Nephron progenitor cell (in vitro differentiated cells): ENCODE measurements at places on chromosomes 3 and 15.

- no peak for DNase-seq
- H3K27me3 ChIP-seq: no peaks in the 10 kb centered on the region
- peaks cover 22% of the 10 kb centered on the region for H3K4me1 ChIP-seq
Observed at GRCh38 chr3:87541723-87542122, 265.3 kb upstream of the POU1F1 start.

DNA sequence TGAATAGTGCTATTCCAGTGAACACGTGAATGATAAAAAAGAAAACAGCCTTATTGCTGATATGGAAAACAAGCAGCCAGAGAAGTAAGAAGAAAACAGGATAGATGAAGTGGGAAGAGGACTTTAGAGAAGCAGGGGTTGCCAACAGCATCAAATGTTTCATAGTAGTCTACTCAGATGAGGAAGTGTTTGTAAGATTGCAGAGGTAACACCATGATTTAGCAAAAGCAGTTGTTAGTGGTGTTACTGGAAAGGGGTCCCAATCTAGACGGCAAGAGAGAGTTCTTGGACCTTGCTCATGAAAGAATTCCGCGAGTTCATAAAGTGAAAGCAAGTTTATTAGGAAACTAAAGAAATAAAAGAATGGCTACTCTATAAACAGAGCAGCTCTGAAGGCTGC lies 108.8 kb upstream of the MCTP2 start:
- H3K4me3 ChIP-seq: no peak overlapping the region
- H3K27me3 ChIP-seq: peaks cover 4% of the 10 kb centered on the region
- peaks cover 10% of the 10 kb centered on the region for H3K4me1 ChIP-seq
- no peak overlapping the region for H3K27ac ChIP-seq
- DNase-seq: no peak

DNA sequence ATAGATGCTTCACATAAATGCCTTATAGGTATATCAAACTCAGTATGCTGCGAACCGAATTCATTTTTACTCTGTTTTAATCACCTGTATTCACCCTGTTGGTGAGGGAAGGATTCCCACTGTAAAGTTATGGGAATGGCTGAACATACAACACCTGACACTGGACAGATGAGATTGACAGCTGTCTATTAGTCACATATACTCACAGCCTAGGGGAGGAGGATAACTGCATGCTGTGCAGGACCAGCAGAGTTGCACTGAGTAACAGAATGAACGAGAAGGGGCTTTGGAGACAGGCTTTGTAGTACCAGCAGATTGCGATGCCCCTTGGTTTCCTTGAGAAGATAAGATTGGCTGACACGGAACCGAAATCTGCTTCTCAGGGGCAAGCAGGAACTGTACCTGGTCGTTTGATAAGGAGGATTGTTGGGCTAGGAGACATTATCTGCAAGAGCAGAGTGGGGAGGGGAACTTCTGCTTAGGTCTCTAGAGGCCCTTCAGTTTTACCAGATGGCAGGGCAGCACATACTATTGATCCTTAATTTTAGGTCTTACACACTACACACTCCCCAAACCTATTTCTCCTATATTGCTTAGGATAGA lies 43.5 kb upstream of the SLC22A13 start:
- no peak for DNase-seq
- H3K36me3 ChIP-seq: peaks cover 46% of the 10 kb centered on the region
- H3K27me3 ChIP-seq: no peaks in the 10 kb centered on the region

DNA sequence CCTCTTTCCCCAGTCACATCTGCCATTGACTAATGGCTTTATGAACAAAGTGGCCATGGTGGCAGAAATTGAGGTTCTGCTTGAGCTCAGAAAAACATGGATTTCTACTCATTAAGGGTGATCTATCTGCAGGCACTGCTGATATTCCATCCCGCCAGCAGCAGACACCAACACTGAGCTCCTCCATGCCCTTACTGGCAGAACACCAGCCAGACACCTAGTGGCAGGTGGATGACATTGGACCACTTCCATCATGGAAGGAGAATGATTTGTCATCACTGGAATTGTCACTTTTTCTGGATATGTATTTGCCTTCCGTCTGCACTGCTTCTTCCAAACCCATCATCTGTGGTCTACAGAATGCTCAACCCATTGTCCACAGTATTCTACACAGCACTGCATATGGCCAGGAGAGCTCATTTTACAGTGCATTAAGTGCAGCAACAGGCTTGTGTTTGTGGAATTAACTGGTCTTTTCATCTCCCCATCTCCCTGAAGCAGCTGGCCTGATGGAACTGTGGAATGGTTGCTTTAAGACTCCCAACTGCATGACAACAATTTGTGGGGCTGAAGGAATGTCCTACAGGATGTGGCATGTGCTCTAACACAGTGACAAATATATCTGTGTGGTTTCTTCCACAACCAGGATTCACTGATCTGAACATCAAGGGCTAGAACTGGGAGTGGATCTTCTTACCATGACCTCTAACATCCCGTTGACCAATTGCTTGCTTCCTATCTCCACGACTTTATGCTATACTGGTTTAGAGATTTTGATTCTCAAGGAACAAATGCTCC lies 103.4 kb downstream of the WNT7A start:
- DNase-seq: no peak
- H3K4me3 ChIP-seq: no peak overlapping the region
- H3K27me3 ChIP-seq: peaks cover 17% of the 10 kb centered on the region
- H3K4me1 ChIP-seq: peaks cover 23% of the 10 kb centered on the region
- no peak overlapping the region for H3K27ac ChIP-seq
- H3K36me3 ChIP-seq: no peaks in the 10 kb centered on the region

DNA sequence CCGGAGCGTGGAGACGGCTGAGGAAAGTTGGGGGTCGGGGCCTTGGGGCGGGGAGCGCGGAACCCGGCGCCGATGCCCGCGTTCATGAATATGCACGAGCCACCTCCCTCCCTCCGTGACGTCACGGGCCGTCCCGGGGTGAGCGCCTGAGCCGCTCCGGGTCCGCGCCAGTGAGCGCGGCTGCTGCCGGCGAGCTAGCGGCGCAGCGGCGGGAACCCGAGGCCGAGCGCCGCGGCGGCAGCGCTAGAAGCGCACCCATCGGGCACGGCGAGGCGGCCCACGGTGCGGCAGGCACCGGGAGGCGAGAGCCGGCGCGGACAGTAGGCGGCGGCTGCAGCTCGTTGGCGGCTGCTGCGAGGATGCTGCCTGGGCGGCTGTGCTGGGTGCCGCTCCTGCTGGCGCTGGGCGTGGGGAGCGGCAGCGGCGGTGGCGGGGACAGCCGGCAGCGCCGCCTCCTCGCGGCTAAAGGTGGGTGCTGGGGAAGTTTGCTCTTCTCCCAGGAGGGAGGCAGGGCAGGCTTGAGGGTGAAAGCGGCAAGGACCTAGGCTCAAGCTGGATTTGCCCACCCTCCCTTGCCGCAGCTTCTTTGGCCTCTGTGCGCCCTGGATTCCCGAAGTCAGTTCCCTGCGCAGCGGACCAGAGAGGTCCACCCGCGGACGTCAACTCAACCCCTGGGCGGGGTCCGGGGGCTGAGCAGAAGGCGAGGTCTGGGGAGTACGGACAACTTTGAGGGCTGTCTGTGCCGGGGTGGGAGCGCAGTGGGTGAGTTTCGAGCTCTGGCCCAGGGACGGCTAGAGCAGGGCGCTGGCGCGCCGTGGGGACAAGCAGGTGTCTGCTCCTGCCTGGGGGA lies at the start of gene CLSTN2:
Gene CLSTN2 (plus strand): TSS at position 170 of the 850 bp plus-strand sequence.
- peaks cover 20% of the 10 kb centered on the region for H3K4me1 ChIP-seq
- H3K4me3 ChIP-seq: peak within 1 kb of the TSS; percentile 85
- peaks cover 59% of the 10 kb centered on the region for H3K27me3 ChIP-seq
- peak within 1 kb of the TSS; percentile 64 for H3K27ac ChIP-seq

DNA sequence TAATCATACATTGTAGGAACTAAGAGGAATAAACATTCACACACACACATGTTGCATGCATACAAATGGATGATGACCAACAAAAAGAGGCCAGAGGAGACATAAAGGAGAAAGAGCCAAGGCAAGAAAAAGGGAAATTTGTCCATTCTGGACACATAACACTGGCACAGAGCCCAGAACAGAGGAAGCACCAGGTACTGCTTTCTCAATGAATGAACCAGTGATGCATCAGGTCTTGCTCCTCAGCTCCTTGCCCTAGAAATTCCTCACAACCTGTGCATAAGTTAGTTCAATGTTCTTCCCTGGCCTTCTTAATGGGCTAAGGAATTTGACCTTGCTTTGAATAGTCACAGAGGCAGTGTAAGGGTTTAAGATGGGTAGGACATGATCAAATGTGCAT lies 270.3 kb downstream of the ERC2 start:
- no peak overlapping the region for H3K27ac ChIP-seq
- H3K36me3 ChIP-seq: no peaks in the 10 kb centered on the region
- peaks cover 3% of the 10 kb centered on the region for H3K27me3 ChIP-seq
- no peak for DNase-seq

GRCh38 chr3:16179771-16180736 lies 5.6 kb downstream of the GALNT15 start:
- DNase-seq: no peak
- peaks cover 32% of the 10 kb centered on the region for H3K4me1 ChIP-seq
- H3K27ac ChIP-seq: no peak overlapping the region

DNA sequence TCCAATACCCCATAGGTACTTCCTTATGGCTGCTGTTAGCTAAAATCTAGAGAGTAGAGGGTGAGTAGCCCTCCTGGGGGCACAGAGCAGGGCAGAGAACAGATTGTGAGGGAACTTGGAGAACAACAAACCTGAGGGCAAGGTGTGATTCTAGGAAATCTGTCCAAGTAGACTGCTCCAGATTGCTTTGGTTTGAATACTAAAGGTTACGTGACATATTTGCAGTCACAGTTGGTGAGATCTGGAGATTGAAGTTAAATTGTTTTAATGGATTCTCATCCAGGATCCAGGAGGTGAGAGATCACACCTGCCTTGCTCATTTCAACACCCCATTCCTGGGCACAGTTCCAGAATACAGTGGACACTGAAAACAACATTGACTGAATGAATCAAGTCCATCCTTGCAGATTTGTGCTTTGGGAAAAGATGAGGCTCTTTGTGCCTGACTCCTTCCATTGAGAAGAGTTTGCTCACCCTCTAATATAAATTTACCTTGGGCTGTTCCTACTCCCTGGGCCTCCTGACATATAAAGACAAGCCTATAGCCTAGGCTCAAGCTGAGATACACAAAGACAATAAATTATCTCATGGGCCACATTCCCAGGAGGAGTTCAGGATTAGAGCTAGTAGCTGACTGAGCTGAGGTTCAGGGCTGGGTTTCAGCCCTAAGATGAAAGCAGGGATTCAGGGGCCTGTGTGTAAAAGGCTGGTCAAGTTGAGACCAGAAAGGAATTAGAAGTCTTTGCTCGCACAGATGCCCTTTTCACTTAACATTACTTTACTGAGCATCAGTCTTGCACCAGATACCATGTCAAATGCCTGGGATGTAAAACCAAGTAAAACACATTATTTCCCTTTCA lies 400.9 kb upstream of the MCTP2 start:
- H3K4me1 ChIP-seq: peaks cover 17% of the 10 kb centered on the region
- H3K36me3 ChIP-seq: no peaks in the 10 kb centered on the region
- peak overlapping the region; percentile 14 for H3K27ac ChIP-seq
- H3K27me3 ChIP-seq: peaks cover 4% of the 10 kb centered on the region
- no peak overlapping the region for H3K4me3 ChIP-seq

- DNase-seq: no peak
- no peak overlapping the region for H3K4me3 ChIP-seq
- H3K27me3 ChIP-seq: peaks cover 21% of the 10 kb centered on the region
- no peak overlapping the region for H3K27ac ChIP-seq
- no peaks in the 10 kb centered on the region for H3K36me3 ChIP-seq
- H3K4me1 ChIP-seq: no peaks in the 10 kb centered on the region
Observed at GRCh38 chr15:47924381-47924780, 196.4 kb upstream of the SLC24A5 start.

DNA sequence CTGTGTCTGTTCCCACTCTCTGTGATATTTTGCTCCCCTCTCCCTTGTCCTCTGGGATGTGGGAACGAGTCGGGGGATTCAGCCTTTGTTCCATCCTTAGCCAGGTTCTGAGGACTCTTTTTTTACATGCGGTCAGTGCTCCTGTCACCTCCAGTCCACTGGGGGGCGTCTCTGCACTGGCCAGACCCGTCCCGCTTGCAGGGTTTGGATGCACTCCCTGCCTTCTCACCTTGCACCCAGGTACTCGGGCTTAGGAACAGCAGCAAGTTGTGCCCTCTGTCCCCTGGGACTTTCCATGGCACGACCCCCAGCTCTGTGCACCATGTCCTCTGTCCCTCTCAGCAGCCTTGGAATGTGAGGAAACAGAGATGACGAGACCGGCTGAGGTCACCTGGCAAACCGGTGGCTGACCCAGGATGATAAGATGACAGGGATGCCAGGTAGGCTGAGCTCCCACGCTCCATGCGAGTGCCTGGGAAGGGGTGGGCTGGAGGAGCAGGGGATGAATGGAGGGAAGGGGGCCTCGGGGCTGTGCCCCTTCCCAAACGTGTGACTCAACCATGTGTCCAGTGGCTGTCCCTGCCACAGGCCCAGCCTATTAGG lies 27.3 kb upstream of the FGD5 start:
- no peak overlapping the region for H3K4me3 ChIP-seq
- no peak overlapping the region for H3K27ac ChIP-seq
- H3K4me1 ChIP-seq: peaks cover 20% of the 10 kb centered on the region
- no peaks in the 10 kb centered on the region for H3K36me3 ChIP-seq
- peaks cover 54% of the 10 kb centered on the region for H3K27me3 ChIP-seq
- DNase-seq: peak; percentile 79

- H3K4me3 ChIP-seq: no peak overlapping the region
- no peak for DNase-seq
- peaks cover 11% of the 10 kb centered on the region for H3K36me3 ChIP-seq
- peaks cover 6% of the 10 kb centered on the region for H3K27me3 ChIP-seq
- peak overlapping the region; percentile 82 for H3K27ac ChIP-seq
- peaks cover 33% of the 10 kb centered on the region for H3K4me1 ChIP-seq
Observed at GRCh38 chr3:107579371-107579770, 56.6 kb downstream of the BBX start.

GRCh38 chr3:62281726-62282125 lies 91.6 kb downstream of the FEZF2 start:
- no peaks in the 10 kb centered on the region for H3K4me1 ChIP-seq
- DNase-seq: no peak
- no peak overlapping the region for H3K4me3 ChIP-seq
- peaks cover 40% of the 10 kb centered on the region for H3K36me3 ChIP-seq
